ENCODE measurements at places on chromosomes 2 and 18. TPM values are rescaled to one million over a fixed set of nuclear protein-coding genes. Genes with fewer than 3 reads are reported as not detected.

CNGA3 gene
- not detected for total RNA-seq

RNF125 gene
- total RNA-seq, result 36.0 TPM

CEBPZ gene
- total RNA-seq, result 50.6 TPM

GALNT3 gene
- total RNA-seq, result 2.8 TPM

AGXT gene
- 0.88 TPM for total RNA-seq

SOWAHC gene
- total RNA-seq, result 0.66 TPM

SPDYA gene
- 2.6 TPM for total RNA-seq

ALLC gene
- not detected for total RNA-seq

GRCh38 chr2:112033600-112033999 lies 21.5 kb upstream of the TMEM87B start:
- no peaks in the 10 kb centered on the region for H3K36me3 ChIP-seq
- no peak overlapping the region for H3K27ac ChIP-seq
- no peaks in the 10 kb centered on the region for H3K4me1 ChIP-seq
- H3K4me3 ChIP-seq, result no peak overlapping the region
- DNase-seq, result no peak

DNA sequence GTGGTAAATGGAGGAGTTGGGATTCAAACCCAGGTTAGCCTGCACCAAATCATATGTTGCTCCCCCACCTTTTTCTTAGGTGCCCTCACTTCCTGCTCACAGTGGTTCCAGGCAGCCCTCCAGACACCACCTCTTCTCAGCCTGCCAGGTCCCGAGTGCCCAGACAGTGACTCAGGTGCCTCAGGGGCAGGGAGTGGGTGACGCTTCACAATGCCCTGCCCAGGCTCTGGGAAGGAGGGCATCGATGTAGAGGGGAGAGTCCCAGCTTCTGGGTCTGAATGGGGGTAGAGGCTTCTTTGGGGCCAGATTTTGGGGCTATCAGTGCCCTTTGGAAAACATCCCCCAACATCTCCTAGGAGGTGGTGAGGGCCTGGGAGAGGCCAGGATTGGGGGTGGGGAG lies 5.2 kb upstream of the DNAJB2 start:
- H3K4me3 ChIP-seq, result no peak overlapping the region
- H3K4me1 ChIP-seq, result peaks cover 11% of the 10 kb centered on the region
- H3K36me3 ChIP-seq, result no peaks in the 10 kb centered on the region
- H3K27ac ChIP-seq, result no peak overlapping the region

- H3K4me3 ChIP-seq, result no peak overlapping the region
- no peaks in the 10 kb centered on the region for H3K36me3 ChIP-seq
- no peaks in the 10 kb centered on the region for H3K4me1 ChIP-seq
- H3K27me3 ChIP-seq, result peaks cover 25% of the 10 kb centered on the region
- H3K27ac ChIP-seq, result no peak overlapping the region
Observed at GRCh38 chr18:62610701-62611411, 88.0 kb downstream of the ZCCHC2 start.

GRCh38 chr2:178512484-178512883 lies 32.2 kb downstream of the PLEKHA3 start:
- no peak for DNase-seq
- H3K27me3 ChIP-seq, result no peaks in the 10 kb centered on the region
- no peaks in the 10 kb centered on the region for H3K4me1 ChIP-seq

GRCh38 chr18:25646971-25647370 lies 295.0 kb upstream of the ZNF521 start:
- no peaks in the 10 kb centered on the region for H3K27me3 ChIP-seq
- no peak overlapping the region for H3K4me3 ChIP-seq
- no peak overlapping the region for H3K27ac ChIP-seq
- no peaks in the 10 kb centered on the region for H3K36me3 ChIP-seq
- H3K4me1 ChIP-seq, result no peaks in the 10 kb centered on the region
- DNase-seq, result no peak

DNA sequence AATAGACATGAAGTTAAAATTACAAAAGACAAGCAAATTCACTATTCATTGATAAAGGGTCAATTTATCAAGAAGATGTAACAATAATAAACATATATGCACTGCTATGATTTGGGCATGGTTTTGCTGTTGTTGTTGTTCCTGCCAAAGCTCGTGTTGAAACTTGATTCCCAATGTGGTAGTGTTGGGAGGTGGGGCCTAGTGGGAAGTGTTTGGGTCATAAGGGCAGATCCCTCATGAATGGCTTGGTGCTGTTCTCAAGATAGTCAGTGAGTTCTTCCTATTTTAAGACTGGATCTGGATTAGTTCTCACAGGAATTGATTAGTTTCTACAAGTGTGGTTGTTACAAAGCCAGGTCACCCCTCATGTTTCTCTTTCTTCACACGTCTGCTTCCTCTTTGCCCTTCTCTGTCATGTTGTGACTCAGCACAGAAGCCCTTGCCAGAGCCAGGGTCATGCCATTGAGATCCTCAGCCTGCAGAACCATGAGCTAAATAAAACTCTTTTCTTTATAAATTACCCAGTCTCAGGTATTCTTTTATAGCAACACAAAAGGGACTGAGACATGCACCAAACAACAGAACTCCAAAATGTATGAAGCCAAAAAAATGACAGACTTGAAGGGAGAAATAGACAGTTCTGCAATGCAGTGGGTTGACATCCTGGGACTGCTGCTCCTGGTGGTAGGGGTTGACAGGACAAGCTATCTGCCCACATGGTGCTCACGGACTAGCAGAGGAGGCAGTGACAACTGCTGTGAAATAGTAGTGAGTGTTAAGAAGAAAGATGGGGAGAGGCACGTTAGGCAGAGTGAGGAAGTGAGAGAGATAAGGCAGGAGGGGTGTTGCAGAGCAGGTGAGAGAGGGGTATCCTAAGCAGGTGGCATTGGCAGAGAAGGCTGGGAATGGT lies 18.6 kb upstream of the SKA1 start:
- no peak overlapping the region for H3K27ac ChIP-seq
- H3K4me3 ChIP-seq, result no peak overlapping the region
- no peaks in the 10 kb centered on the region for H3K4me1 ChIP-seq
- DNase-seq, result no peak
- peaks cover 2% of the 10 kb centered on the region for H3K27me3 ChIP-seq
- H3K36me3 ChIP-seq, result no peaks in the 10 kb centered on the region

GRCh38 chr18:22813648-22814328 lies 119.3 kb upstream of the RBBP8 start:
- H3K36me3 ChIP-seq, result no peaks in the 10 kb centered on the region
- no peaks in the 10 kb centered on the region for H3K27me3 ChIP-seq
- no peak overlapping the region for H3K27ac ChIP-seq
- no peak overlapping the region for H3K4me3 ChIP-seq
- no peak for DNase-seq
- no peaks in the 10 kb centered on the region for H3K4me1 ChIP-seq

GRCh38 chr2:102621630-102622029 lies 2.3 kb downstream of the SLC9A2 start:
- no peak for DNase-seq
- H3K36me3 ChIP-seq, result no peaks in the 10 kb centered on the region
- H3K27me3 ChIP-seq, result peaks cover 27% of the 10 kb centered on the region
- no peak overlapping the region for H3K27ac ChIP-seq
- peaks cover 13% of the 10 kb centered on the region for H3K4me1 ChIP-seq

DNA sequence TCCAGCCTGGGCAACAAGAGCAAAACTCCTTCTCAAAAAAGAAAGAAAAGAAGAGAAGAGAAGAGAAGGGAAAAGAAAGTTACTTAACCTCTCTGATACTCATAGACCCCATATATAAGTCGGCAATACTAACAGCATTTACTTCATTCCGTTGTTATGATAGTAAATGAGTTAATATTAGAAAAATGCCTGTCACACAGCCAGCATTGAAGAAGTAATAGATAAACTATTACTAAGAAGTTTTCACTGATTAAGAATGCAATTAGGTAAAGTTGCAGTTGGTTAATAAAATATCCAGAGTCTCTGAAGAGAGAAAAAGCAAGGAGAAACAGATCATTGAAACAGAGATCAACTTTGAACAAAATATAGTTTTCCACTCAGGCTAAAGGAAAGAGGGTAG lies 161.3 kb upstream of the UBE2E3 start:
- H3K27me3 ChIP-seq, result no peaks in the 10 kb centered on the region
- H3K27ac ChIP-seq, result no peak overlapping the region
- DNase-seq, result no peak
- H3K4me3 ChIP-seq, result no peak overlapping the region
- no peaks in the 10 kb centered on the region for H3K4me1 ChIP-seq

GRCh38 chr18:70380915-70381896 lies 92.4 kb downstream of the SOCS6 start:
- H3K4me3 ChIP-seq, result no peak overlapping the region
- DNase-seq, result no peak
- H3K4me1 ChIP-seq, result no peaks in the 10 kb centered on the region
- H3K27ac ChIP-seq, result no peak overlapping the region
- H3K36me3 ChIP-seq, result no peaks in the 10 kb centered on the region
- no peaks in the 10 kb centered on the region for H3K27me3 ChIP-seq

- H3K27ac ChIP-seq, result no peak overlapping the region
- DNase-seq, result no peak
- no peaks in the 10 kb centered on the region for H3K27me3 ChIP-seq
Observed at GRCh38 chr2:64608867-64609226, 44.9 kb downstream of the SERTAD2 start.

GRCh38 chr2:94997981-94998930 lies 27.3 kb upstream of the MAL start:
- no peaks in the 10 kb centered on the region for H3K36me3 ChIP-seq
- peaks cover 6% of the 10 kb centered on the region for H3K4me1 ChIP-seq
- H3K27ac ChIP-seq, result no peak overlapping the region

- no peak within 1 kb of the TSS for H3K4me3 ChIP-seq
- DNase-seq, result no peak
- no peaks in the 10 kb centered on the region for H3K36me3 ChIP-seq
- H3K4me1 ChIP-seq, result peaks cover 9% of the 10 kb centered on the region
- peaks cover 58% of the 10 kb centered on the region for H3K27me3 ChIP-seq
Observed at GRCh38 chr2:130836501-130837174, at the start of gene ARHGEF4. ARHGEF4 (plus strand) TSS chr2:130836914; CDS start chr2:130836954, 40 bp downstream.

DNA sequence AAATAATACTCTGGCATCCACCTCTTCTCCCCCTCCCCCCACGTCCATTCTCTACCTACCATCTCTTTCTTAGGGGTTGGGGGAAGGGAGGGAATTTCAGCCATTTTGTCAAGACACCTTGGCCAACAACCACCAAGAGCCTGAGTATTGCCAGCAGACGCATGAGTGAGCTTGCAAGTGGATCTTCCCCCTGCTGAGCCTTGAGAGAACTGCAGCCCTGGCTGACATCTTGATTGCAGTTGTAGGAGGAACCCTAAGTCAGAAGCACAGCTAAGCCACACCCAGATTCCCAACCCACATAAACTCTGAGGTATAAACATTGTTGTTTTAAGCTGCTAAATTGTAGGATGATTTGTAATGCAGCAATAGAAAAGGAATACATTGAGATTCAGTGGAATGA lies 165.6 kb downstream of the TMEFF2 start:
- H3K4me1 ChIP-seq, result no peaks in the 10 kb centered on the region
- no peak for DNase-seq
- no peaks in the 10 kb centered on the region for H3K36me3 ChIP-seq
- no peak overlapping the region for H3K27ac ChIP-seq
- H3K4me3 ChIP-seq, result no peak overlapping the region
- H3K27me3 ChIP-seq, result no peaks in the 10 kb centered on the region

- no peaks in the 10 kb centered on the region for H3K4me1 ChIP-seq
- H3K36me3 ChIP-seq, result no peaks in the 10 kb centered on the region
- H3K27ac ChIP-seq, result no peak overlapping the region
Observed at GRCh38 chr18:12589448-12589847, 68.5 kb downstream of the SPIRE1 start.

- H3K4me3 ChIP-seq, result no peak overlapping the region
- no peak overlapping the region for H3K27ac ChIP-seq
- H3K36me3 ChIP-seq, result no peaks in the 10 kb centered on the region
- DNase-seq, result no peak
Observed at GRCh38 chr18:55900380-55900779, 312.4 kb upstream of the TCF4 start.

DNA sequence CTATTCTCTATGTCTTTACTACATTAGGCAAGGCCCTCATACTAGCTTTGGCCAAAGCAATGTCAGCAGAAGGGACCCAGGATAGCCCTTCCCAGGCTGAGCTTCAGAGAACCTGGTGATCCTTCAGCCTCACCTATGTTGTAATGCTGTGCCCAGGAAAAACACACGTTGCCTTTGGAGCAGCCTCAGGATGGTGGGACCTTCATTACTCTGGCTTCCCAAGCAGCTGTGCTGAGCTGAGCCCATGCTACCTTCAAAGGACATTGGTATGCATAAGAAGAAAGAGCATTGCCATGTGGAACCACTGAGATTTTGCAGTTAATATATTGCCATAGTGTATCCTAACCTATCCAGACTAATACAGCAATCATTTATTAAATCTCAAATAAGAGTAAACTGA lies 756.4 kb upstream of the ID2 start:
- no peaks in the 10 kb centered on the region for H3K36me3 ChIP-seq
- H3K4me3 ChIP-seq, result no peak overlapping the region
- no peak for DNase-seq
- H3K4me1 ChIP-seq, result no peaks in the 10 kb centered on the region
- H3K27me3 ChIP-seq, result no peaks in the 10 kb centered on the region
- H3K27ac ChIP-seq, result no peak overlapping the region

- H3K36me3 ChIP-seq, result no peaks in the 10 kb centered on the region
- H3K4me1 ChIP-seq, result no peaks in the 10 kb centered on the region
- no peak overlapping the region for H3K27ac ChIP-seq
- no peaks in the 10 kb centered on the region for H3K27me3 ChIP-seq
- no peak for DNase-seq
- no peak overlapping the region for H3K4me3 ChIP-seq
Observed at GRCh38 chr18:33201509-33201926, 239.0 kb downstream of the CCDC178 start.

GRCh38 chr2:224381521-224382279 lies 20.2 kb downstream of the FAM124B start:
- no peaks in the 10 kb centered on the region for H3K4me1 ChIP-seq
- peaks cover 3% of the 10 kb centered on the region for H3K27me3 ChIP-seq
- no peak overlapping the region for H3K27ac ChIP-seq
- no peak for DNase-seq
- H3K36me3 ChIP-seq, result no peaks in the 10 kb centered on the region
- no peak overlapping the region for H3K4me3 ChIP-seq

DNA sequence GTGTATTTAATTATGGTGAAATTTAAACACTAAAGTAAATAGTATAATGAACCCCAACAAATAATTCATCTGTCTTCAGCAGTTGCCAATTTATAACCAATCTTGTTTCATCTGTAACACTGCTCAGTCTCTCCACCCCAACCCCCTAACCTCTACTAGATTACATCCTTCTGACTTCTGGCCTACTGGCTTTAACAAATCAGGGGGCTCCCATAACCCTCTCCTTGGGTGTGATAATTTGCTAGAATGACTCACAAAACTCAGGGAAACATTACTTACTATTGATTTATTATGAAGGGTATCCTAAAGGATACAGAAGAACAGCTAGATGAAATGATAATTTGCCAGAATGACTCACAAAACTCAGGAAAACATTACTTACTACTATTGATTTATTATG lies 50.7 kb downstream of the PIK3C3 start:
- no peak for DNase-seq
- H3K4me3 ChIP-seq, result no peak overlapping the region
- peaks cover 5% of the 10 kb centered on the region for H3K36me3 ChIP-seq
- H3K27ac ChIP-seq, result no peak overlapping the region
- H3K4me1 ChIP-seq, result no peaks in the 10 kb centered on the region
- H3K27me3 ChIP-seq, result no peaks in the 10 kb centered on the region
